Kidney epithelial cell (primary cell): ENCODE measurements at places on chromosomes 16 and 17.

DNA sequence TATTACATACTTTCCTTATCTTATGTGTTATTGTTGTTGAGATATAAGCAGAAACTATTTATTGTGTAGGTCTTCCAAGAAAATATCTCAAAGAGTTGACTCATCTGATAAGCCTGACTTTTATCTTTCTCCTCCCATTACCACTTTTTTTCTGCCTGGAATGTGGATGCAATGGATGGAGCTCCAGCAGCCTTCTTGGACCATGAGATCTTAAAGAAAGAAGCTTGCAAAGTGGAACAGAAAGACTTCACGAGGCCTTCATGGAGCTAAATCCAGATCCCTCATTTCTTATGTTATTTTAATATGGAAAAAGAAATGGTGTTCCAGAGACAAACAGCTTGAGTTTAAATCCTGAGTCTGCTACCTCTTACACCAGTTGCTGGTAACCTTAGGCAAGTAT lies 237.6 kb upstream of the FOXF1 start:
- no peak for DNase-seq

GRCh38 chr16:55513616-55514015 lies 4.7 kb downstream of the LPCAT2 start:
- DNase-seq: no peak

- no peak for DNase-seq
These were observed 11.5 kb downstream of the GPT2 start for GRCh38 chr16:46895399-46896313.

- DNase-seq: no peak
These were observed 407.3 kb downstream of the XYLT1 start for GRCh38 chr16:17063201-17064139.

- no peak for DNase-seq
These were observed 15.9 kb upstream of the LCMT1 start for GRCh38 chr16:25095636-25096035.

DNA sequence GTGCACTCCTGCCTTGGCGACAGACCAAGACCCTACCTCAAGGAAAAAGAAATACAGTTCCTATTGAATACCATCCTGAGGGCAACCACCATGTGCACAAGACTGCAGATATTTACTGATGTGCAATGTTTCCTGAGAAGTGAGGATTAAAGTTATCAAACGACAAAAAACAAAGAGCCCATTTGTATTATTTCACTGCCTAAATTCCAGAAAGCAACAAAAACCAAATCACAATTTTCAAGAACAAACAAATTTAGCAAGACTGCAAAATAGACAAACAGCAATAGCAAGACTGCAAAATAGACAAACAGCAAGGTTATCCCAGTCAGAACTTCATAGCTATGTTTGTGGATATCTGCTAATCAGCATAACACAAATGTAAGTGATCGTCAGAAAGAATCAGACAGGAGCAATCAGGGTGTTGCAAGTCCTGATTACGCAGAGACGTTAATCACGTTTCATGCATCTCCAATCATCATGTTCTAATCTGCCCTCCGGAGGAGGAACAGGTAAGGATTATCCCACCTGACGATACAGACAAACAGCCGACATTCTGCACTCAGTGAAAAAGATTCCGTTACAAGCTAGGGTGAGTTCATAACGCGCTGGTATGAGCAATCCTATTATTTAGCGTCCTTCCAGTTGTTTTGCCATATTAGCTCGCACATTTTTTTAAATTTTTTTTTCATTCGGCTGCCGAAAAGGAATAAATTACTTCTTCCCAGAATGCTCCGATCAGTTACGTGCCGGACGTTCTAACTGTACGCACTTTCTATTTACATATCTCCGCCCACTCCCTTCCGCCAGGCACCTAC lies 2.9 kb downstream of the TMEM107 start:
- peak; percentile 94 for DNase-seq

- DNase-seq: no peak
These were observed 6.8 kb downstream of the MYO1C start for GRCh38 chr17:1485423-1486376.

DNA sequence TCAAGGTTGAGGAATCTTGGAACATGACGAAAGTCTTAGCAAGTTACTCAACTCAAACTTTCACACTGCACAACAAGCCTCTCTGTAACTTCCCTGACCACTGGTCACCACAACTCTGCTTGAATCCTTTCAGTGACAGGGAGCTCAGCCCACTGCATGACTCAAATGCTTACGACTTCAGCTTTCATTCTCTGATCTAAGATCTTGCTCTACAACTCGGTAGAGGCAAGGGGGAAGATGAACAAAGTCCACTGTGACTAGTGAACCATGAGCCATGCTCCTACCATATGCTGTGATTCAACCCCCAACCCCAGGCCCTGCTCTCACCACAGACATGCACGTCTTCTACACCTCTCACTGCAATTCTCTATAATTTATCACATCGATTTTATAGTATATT lies 160.9 kb downstream of the SLC39A11 start:
- peak; percentile 16 for DNase-seq
